Trophoblast cell (in vitro differentiated cells and primary cell): ENCODE measurements at places on chromosomes 2 and 18.

DNA sequence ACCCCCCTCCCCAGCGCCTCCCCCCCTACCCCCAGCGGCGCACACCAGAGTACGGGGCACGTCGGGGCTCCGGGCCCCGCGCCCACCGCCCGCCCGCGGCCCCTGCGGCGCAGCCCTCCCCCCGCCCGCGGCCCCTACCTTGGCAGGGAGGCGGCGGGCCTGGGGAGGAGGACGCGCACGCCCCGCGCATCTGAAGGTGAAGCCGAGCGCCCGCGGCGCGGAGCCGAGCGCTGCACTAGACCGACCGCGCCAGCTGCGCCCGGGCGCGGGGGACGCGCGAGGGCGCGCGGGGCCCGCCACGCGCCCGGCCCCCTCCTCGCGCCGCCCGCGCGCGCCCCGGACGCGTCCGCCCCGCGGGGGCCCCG is at the start of gene ZNF516:
ZNF516 (minus strand) TSS at position 237 of the 365 bp plus-strand sequence. CDS start 52,188 bp downstream, outside the sequence.
- DNase-seq = no peak
- H3K27ac ChIP-seq = no peak within 1 kb of the TSS

DNA sequence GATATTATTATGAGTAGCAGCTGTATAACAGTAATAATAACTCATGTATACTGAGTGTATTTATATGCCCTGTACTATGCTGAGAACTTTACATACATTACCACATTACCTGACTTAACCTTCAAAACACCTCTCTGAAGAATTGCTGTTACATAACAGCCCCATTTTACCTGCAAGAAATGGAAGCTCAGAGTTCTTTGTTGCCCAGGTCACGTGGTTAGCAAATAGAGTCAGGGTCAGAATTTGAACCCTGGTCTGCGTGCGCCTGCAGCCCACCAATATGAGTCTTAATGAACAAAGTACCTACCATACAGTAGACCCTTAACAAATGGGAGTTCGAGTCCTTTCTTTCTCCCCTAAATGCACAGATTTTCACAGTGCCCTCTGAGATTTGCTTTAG is 101.9 kb downstream of the MCFD2 start:
- H3K27me3 ChIP-seq = no peaks in the 10 kb centered on the region
- no peaks in the 10 kb centered on the region for H3K36me3 ChIP-seq
- no peak overlapping the region for H3K27ac ChIP-seq
- no peak overlapping the region for H3K4me3 ChIP-seq

DNA sequence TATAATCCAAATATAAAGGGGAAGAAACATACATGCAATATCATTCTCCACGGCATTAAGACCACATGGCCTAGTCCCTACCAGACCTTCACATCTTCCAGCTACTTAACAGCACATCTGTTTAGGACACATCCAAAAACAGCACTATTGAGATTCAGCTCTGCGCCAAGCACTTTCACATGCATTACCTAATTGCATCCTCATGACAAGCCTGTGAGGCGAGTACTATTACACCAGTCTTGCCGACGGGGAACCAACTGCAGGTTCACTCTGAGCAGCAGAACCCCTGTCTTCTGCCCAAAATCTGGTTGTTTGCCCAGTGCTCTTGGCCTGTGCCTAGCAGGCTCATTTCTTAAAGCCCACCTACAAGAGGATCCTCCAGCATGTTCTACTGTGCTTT is 66.7 kb downstream of the AAK1 start:
- H3K27me3 ChIP-seq = no peaks in the 10 kb centered on the region
- H3K4me3 ChIP-seq = no peak overlapping the region
- DNase-seq = no peak
- peaks cover 18% of the 10 kb centered on the region for H3K4me1 ChIP-seq
- H3K27ac ChIP-seq = no peak overlapping the region

DNA sequence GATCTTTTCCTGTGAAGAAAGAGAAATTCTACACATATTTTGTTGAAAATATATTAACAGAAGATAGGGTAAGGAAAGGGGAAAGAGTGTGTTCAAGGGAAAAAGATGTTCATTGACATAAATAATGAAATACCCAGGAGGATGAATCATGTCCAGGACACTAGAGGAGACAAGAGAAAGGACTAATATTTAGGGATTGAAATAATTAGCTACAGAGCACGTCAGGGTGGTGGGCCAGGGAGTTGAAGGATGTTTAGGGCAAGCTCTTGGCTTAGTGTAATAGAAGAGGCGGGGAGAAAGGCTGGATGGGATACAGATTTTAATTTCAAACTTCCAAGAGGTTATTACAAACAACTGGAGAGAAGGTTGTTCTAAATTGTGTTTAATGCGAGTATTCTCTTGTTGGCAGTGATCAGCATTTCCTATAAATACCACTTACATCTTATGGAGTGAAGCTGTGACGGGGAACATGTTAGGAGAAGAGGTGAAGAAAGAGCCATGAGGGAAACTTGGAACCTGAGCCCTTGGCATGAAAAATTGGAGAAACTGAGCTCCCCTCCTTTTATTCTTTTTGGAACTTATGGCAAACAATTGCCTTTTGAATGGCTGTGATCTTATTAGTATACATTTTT is 36.6 kb upstream of the CETN1 start:
- H3K27ac ChIP-seq = no peak overlapping the region
- no peak overlapping the region for H3K4me3 ChIP-seq
- H3K4me1 ChIP-seq = no peaks in the 10 kb centered on the region
- H3K27me3 ChIP-seq = no peaks in the 10 kb centered on the region

- no peak overlapping the region for H3K4me3 ChIP-seq
- H3K36me3 ChIP-seq = no peaks in the 10 kb centered on the region
- H3K27ac ChIP-seq = no peak overlapping the region
These were observed 65.4 kb downstream of the XDH start for GRCh38 chr2:31349160-31349559.

- H3K27ac ChIP-seq = no peak overlapping the region
- no peaks in the 10 kb centered on the region for H3K36me3 ChIP-seq
- no peaks in the 10 kb centered on the region for H3K27me3 ChIP-seq
- no peak for DNase-seq
- H3K4me3 ChIP-seq = no peak overlapping the region
These were observed 180.6 kb downstream of the IRS1 start for GRCh38 chr2:226618875-226619605.

GRCh38 chr2:111138839-111139238 is 18.1 kb downstream of the BCL2L11 start:
- H3K36me3 ChIP-seq = peaks cover 40% of the 10 kb centered on the region
- no peaks in the 10 kb centered on the region for H3K27me3 ChIP-seq
- no peak overlapping the region for H3K4me3 ChIP-seq
- DNase-seq = no peak
- H3K27ac ChIP-seq = no peak overlapping the region

- no peak overlapping the region for H3K27ac ChIP-seq
- H3K27me3 ChIP-seq = no peaks in the 10 kb centered on the region
- no peaks in the 10 kb centered on the region for H3K36me3 ChIP-seq
- peak; percentile 6 for DNase-seq
These were observed 92.6 kb upstream of the RAB12 start for GRCh38 chr18:8516371-8517250.

- no peaks in the 10 kb centered on the region for H3K4me1 ChIP-seq
- no peak overlapping the region for H3K4me3 ChIP-seq
- DNase-seq = no peak
- no peaks in the 10 kb centered on the region for H3K27me3 ChIP-seq
- no peak overlapping the region for H3K27ac ChIP-seq
- no peaks in the 10 kb centered on the region for H3K36me3 ChIP-seq
These were observed 86.3 kb downstream of the NDUFA10 start for GRCh38 chr2:239938651-239939486.

GRCh38 chr2:64945973-64946768 is 43.0 kb upstream of the SLC1A4 start:
- no peaks in the 10 kb centered on the region for H3K36me3 ChIP-seq
- no peak overlapping the region for H3K27ac ChIP-seq
- no peaks in the 10 kb centered on the region for H3K4me1 ChIP-seq
- no peak overlapping the region for H3K4me3 ChIP-seq

DNA sequence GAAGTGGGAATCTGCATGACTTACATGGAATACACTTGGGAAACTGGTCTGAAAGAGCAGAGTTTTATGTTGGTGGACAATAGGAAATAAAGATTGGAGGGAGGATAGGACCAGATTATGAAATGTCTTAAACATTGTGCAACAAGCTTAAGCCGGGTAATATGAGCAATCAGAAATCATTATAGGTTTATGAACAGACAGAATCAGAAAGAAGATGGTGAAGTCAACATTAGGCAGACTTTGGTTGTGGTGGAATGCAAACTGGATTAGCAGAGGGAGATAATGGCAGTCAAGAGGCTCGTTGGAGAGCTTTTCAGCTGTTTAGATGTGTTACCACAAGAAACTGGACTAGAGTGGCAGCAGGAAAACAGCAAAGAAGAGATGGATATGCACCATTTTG is 43.5 kb downstream of the CRIM1 start:
- no peak overlapping the region for H3K27ac ChIP-seq
- H3K4me3 ChIP-seq = no peak overlapping the region
- H3K4me1 ChIP-seq = peaks cover 4% of the 10 kb centered on the region
- no peaks in the 10 kb centered on the region for H3K27me3 ChIP-seq
- peaks cover 10% of the 10 kb centered on the region for H3K36me3 ChIP-seq

- H3K4me1 ChIP-seq = no peaks in the 10 kb centered on the region
- no peak overlapping the region for H3K4me3 ChIP-seq
- no peaks in the 10 kb centered on the region for H3K27me3 ChIP-seq
- no peak for DNase-seq
- peaks cover 1% of the 10 kb centered on the region for H3K36me3 ChIP-seq
- no peak overlapping the region for H3K27ac ChIP-seq
These were observed 45.3 kb downstream of the PSMD14 start for GRCh38 chr2:161353543-161353942.

DNA sequence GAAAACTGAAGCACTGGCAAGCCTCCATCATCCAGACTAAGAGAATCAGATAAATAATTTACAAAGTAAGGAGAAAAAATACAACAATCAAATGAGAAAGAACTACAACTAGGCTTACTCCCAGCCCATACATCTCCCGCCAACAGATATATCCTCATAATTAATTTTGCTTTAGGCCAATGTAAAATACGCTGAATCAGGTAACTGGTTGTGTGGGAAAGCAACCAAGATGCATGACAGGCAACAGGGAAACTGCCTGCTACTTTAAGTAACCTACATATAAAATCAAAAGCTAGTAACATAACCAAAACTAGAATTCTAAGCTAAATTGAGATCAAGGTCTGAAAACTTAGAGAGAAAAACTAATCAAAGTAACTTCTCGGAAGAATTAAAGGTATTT is 21.5 kb downstream of the PRPF40A start:
- peaks cover 3% of the 10 kb centered on the region for H3K36me3 ChIP-seq
- no peak overlapping the region for H3K27ac ChIP-seq
- no peak overlapping the region for H3K4me3 ChIP-seq
- DNase-seq = no peak

DNA sequence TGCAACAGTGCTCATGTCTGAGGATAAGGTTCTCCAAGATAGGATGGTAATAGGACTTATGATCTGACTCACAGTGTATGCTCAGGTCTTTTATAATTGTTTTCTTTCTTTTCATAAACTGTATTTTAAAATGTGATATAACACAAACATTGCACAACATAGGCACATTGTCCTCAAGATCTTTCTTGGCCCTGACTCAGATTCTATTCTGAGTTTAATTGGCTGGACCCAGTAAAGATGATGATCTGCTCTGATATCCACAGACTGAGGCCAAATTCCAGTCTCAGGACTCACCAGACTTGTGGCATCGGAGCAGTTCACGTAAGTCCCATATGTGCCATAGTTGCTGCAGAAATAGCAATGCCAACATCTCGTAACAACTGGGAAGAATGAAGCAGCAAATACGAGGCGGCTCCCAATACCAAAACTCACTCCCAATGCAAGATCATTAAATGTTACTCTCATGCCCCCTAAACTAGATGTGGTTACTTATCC is 448.9 kb upstream of the SLC14A2 start:
- no peak overlapping the region for H3K4me3 ChIP-seq
- H3K36me3 ChIP-seq = no peaks in the 10 kb centered on the region
- H3K27ac ChIP-seq = no peak overlapping the region
- peak; percentile 81 for DNase-seq
- H3K4me1 ChIP-seq = peaks cover 3% of the 10 kb centered on the region

- peak overlapping the region; percentile 41 for H3K4me3 ChIP-seq
- H3K27ac ChIP-seq = no peak overlapping the region
- H3K27me3 ChIP-seq = no peaks in the 10 kb centered on the region
- peak; percentile 43 for DNase-seq
- H3K4me1 ChIP-seq = no peaks in the 10 kb centered on the region
- no peaks in the 10 kb centered on the region for H3K36me3 ChIP-seq
These were observed 25.2 kb downstream of the TOGARAM2 start for GRCh38 chr2:29006092-29006979.

GRCh38 chr18:1252534-1252933 is 347.9 kb downstream of the ADCYAP1 start:
- H3K36me3 ChIP-seq = no peaks in the 10 kb centered on the region
- H3K4me1 ChIP-seq = no peaks in the 10 kb centered on the region
- no peak overlapping the region for H3K27ac ChIP-seq
- H3K27me3 ChIP-seq = no peaks in the 10 kb centered on the region

DNA sequence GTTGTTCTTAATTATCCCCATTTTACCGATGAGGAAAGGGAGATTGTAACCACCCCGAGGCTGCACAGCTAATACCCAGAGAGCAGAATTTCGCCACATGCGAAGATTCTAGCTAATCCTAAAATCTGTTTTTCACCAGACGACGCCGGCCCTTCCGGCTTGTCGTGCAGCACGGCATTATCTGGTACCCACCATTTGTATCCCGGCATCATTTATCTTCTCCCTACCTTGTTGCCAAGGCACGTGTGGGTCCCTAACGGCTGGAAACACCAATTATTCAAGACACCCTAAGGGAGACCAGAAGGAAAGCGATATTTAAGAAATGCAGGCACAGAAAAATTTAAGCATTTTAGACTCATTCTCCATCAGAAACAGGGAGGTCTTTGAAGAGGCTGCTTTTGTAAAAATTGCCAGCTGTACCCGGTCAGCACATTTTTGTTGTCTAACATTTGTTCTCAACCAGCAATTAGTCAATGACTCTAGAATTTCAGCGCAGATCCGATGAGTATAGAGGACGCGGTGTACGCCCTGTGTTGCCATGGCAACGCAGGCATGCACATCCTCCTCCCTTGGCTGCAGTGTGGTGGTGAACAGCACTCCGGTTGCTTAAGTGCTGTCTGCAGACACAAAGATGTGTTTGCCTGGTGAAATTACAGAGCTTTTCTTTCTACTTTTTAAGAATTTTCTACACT is 111.6 kb downstream of the AGAP1 start:
- no peak overlapping the region for H3K27ac ChIP-seq
- peak; percentile 87 for DNase-seq
- no peaks in the 10 kb centered on the region for H3K4me1 ChIP-seq
- H3K4me3 ChIP-seq = no peak overlapping the region
- no peaks in the 10 kb centered on the region for H3K27me3 ChIP-seq

DNA sequence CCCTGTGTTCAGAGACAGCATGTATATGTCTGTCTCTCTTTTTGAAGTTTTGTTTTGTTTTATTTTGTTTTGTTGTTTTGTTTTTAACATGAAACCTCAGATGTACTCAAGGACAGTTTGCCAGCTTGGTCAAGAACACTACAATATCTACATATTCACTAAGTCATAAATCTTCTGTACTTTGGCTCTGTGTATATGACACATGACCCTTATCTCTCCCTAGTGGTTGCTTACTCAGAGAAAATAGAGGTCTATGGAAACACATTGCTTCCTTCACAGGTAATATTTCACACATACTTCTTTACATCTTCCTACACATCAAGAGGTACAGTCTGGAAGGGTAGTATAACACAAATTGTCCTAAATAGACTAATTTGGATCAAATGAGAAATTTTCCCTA is 312.6 kb upstream of the VRK2 start:
- H3K27ac ChIP-seq = no peak overlapping the region
- no peaks in the 10 kb centered on the region for H3K4me1 ChIP-seq
- H3K27me3 ChIP-seq = no peaks in the 10 kb centered on the region
- no peak for DNase-seq
- no peaks in the 10 kb centered on the region for H3K36me3 ChIP-seq
- no peak overlapping the region for H3K4me3 ChIP-seq
